ENCODE measurements at places on chromosomes 13 and 19.

DNA sequence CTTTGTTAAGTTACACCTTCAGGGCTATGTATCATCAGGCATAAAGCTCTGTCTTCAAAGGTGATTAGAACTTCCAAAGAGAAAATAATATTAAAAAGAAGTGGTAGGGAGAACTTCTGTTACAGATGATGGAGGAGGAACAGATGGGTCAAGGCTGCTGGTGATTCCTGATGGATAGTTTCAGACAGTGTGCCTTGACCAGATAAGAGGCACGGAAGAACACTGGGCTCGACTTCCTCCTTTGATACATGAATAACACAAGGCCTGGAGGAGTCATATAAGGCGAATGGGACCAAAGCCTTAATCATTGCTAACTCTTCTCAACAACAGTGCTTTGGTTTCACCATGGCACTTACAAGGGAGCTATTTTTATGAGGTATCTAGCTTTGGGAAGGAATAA lies 128.1 kb upstream of the RXFP2 start:
- DNase-seq, result no peak

- DNase-seq, result no peak
These were observed 7.6 kb downstream of the ANKRD10 start for GRCh38 chr13:110907301-110907700.

- no peak for DNase-seq
These were observed 55.2 kb downstream of the XPO4 start for GRCh38 chr13:20847296-20847695.

DNA sequence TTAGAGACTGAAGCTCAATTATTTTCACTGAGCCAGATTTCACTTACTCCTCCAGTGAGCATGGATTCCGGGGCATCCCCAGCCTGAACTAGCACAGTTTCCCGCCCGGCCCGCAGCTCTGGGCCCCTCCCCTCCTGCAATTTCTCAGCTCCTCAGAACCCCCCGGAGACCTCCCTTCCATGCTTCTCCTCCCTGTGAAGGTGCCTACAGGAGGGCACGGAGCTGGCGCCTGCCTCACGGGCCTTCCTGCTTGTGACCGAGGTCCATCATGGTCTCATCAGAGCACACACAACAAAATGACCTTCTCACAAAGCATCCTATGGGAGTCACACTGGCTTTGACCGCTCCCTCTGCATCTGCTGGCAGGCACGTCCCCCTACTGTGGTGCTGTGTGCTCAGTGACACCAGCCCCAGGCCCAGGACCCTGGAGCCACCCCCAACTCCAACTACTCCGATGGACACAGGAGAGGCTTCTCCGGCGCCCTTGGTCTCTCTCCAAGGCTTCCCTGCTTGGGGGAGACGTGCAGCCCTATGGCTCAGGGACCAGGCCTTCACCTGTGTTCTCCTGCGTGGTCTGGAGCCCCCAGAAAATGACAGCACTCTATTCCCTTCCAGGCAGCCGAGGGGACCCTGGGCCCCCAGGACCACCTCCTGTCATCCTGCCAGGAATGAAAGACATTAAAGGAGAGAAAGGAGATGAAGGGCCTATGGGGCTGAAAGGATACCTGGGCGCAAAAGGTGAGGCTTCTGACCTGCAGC lies 77.1 kb downstream of the RAB20 start:
- DNase-seq, result no peak

DNA sequence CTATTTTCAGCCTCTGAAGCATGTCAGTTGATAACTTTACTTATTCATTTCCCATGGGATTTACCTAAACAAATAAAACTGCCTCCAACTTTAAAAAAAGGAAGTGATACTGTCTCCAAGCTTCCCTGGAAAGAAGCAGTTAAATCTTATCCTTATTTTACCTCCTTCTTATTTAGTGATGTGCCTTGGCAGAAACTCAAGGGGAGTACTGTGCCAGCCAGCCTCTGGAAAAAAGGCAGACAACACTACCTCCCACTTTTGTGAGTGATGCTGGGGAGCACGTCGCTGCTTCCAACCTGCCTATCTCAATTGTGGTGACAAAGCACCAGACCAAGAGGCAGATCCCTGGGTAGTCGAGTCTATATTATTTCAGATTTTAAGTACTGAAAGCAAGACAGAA lies 765.6 kb downstream of the DIAPH3 start:
- no peak for DNase-seq

- no peak for DNase-seq
These were observed 3.8 kb downstream of the ZNF792 start for GRCh38 chr19:34960103-34960805.

- DNase-seq, result no peak
These were observed 6.2 kb downstream of the NRTN start for GRCh38 chr19:5811117-5811516.

DNA sequence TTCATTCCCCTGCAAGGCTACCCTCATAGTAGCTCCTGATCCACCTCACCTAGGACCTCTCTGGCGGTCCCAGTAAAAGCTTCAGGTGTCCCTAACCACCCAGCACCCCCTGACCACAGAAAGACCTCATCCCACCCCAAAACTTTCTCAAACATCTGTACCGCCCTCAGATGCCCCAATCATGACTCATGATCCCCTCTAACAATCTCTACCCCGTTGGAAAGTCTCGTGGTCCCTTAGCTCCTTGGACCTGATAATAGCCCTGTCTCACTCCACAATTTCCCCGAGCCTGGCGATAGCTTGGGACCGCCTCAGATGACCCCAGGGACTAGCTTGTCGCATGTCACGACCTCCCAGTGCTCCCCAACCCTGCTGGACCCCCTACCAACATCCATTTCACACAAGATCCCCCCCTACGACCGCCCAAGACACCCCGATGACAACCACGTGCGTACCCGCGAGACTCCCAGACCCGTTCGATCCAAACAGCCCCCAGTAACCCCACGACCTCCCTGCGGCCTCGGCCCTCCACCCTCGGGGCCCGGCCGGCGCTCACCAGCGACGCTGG lies 450 bp downstream of the NDUFA11 start:
- no peak for DNase-seq

- DNase-seq, result peak; percentile 3
These were observed 290.9 kb upstream of the SOX21 start for GRCh38 chr13:95003019-95003813.

GRCh38 chr19:3516675-3517207 lies 10.6 kb downstream of the FZR1 start:
- no peak for DNase-seq

DNA sequence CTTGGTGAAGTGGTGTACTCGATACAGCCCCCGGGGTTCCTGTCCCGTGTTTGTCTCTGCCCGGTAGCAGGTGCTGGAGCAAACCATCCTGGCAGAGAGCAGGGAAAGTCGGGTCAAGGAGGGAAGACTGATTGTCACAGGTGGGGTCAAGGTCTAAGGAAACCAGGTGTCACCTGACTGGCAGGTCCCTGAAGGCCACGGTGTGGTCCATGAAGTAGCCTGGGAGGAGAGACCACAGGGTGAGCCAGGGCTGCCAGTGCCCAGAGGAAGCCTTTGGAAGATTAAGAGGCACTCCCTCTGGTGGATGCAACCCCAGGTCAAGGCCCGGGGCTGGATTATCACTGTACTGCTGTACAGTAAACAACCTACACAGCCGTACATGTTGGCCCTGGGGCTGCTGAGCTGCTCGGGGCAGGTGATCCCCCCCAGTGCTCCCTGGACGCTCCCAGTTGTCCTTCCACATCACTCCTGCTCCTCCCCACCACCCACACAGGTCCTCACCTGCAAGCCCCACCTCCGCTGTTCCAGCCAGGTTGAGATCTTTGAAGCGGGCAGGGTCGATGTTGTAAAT lies 6.0 kb upstream of the CCER2 start:
- no peak for DNase-seq

DNA sequence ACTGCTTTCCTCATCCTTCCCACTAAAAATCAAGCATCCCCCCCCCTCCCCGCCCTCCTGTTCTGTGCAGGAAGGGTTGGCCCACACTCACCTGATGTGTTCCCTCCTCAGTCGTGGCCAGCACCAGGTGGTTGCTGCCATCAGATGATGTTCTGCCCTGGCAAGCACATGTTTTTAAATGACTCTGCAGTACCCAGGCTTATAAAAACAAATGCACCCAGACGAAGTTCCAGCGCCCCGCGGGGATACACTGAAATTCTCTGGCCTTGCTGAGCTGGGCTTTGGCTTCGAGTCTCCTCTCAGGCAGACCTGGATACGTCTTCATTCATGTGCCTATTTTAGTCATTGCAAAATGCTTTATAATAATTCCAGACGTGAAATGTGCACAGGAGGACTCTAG lies 316.3 kb downstream of the DLEU7 start:
- no peak for DNase-seq

DNA sequence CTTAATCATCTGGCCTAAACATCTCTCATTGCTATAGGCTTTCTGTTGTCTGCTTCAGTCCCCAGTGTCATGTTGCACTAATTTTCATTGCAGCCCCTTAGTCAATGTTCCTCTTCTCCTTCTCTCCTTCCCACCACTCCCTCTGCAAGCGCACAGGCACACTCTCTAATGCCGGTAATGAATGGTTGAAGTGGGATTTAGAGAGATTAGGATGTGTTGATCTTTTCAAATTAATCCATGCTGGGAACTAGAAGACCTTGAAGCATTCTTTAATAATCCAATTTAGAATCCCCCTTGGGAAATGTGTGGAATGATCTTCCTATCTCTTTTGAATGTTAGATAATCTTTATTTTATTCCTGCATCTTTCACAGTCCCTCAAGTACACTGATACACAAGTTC lies 33.2 kb upstream of the NDFIP2 start:
- no peak for DNase-seq

GRCh38 chr19:18846862-18847548 lies 15.2 kb downstream of the UPF1 start:
- no peak for DNase-seq

DNA sequence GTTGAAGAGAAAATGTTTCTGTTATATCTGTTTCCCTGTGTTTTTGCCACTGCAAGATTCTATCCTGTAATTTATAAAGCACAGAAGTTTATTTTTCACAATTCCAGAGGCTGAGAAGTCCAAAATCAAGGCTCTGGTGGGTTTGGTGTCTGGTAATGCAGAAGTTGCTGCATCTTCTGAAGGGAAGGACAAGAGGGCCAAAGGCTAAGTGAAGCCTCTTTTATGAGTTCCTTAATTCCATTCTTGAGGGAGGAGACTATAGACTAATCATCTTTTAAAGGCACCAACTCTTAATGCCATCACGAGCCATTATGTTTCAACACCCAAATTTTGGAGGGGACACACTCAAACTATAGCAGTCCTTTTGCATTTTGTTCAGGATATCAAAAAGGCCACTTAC lies 34.1 kb upstream of the WDFY2 start:
- no peak for DNase-seq

DNA sequence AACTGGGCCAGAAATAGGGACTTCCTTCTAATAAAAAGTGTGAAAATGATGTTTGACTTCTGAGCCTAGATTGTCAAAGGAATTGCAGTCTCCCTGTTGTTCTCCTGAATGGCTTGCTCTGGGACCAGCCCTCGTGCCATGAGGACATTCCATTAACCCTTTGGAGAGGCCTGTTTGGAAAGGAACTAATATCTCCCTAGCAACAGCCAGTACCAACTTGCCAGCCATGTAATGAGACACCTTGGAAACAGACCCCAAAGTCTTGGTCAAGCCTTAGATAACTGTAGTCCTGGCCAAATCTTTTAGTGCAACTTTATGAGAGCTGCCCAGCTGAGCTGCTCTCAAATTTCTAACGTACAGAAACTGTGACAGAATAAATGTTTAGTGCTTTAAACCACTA lies 8.2 kb upstream of the SIAH3 start:
- DNase-seq, result no peak

GRCh38 chr19:13022859-13023636 lies 27.8 kb downstream of the NFIX start:
- DNase-seq, result peak; percentile 70

DNA sequence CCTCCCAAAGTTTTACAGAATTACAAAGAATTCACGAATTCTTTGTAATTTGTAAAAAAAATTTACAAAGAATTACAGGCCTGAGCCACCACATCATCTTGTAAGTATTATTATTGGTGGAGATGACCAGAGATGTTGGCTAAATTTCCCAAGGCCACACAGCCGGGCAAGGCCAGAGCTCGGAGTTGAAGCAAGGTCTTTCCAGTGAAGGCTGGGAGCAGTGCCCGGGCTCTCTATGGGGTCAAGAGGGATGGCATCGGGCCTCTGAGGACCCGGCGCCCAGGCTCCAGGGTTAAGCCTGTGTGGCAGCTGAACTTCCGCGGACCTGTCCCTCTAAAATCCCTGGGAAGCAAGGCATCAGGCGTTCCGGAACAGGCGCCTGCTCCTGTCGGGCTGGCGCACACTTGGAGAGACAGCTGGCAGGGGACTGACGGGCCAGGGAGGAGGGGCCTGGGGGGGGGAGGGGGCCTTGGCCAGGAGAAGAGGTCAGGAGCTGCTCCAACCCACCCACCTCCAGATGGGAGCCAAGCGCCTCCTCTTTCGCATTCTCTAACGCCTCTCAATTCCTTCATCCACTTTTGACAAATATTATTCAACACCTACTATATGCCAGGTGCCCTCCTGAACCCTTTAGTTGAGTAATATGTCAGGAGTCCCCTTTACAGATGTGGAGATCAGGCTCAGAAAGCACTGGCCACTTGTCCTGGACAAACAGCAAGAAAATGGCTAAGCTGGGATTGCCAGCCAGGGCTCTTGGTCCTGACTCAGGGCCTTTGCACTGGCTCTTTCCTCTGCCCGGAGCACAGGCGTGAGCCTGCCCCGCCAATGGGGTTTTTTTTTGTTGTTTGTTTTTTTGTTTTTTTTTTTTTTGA lies 36.8 kb upstream of the SEMA6B start:
- DNase-seq, result no peak
